ENCODE measurements at places on chromosomes 11 and 22. TPM values are rescaled to one million over a fixed set of nuclear protein-coding genes. Genes with fewer than 3 reads are reported as not detected.

Gene STK33
- not detected for total RNA-seq

Gene INCENP
- total RNA-seq = 32.1 TPM

Gene MRGPRX4
- not detected for total RNA-seq

Gene RAG2
- not detected for total RNA-seq

Gene SSTR3
- total RNA-seq = 8.2 TPM

Gene CARD18
- total RNA-seq = not detected

Gene CHST1
- total RNA-seq = not detected

Measured in CD4-positive, alpha-beta memory T cell (primary cell).